ENCODE measurements at places on chromosomes 3 and 15.

DNA sequence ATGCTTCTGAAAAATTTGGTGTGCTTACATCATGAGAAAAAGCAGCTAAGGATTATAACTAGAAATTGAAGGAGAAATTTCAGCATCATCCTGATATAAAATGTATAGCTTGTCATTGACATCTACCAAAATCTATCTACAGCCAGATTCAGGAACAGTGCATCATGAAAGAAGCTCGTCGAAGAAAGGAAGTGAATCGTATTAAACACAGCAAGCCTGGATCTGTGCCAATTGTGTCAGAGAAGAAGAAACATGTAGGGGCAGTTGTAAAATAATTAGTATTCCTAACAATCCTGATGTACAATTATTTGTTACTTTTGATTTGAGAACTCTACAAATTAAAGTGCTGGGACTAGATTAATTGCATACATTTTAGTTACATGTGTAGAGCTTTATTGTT, 37.2 kb downstream of the AP4E1 start:
- no peak for DNase-seq

DNA sequence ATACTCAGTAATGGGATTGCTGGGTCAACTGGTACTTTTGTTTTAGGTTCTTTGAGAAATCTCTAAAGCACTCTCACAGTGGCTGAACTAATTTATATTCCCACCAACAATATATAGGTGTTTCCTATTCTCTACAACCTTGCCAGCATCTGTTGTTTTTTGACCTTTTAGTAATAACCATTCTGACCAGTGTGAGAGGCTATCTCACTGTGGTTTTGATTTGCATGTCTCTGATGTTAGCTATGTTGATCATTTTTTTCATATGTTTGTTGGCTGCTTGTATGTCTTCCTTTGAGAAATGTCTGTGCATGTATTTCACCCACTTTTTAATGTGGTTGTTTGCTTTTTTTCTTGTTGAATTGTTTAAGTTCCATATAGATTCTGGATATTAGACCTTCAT, 98.2 kb upstream of the DCBLD2 start:
- DNase-seq = no peak

DNA sequence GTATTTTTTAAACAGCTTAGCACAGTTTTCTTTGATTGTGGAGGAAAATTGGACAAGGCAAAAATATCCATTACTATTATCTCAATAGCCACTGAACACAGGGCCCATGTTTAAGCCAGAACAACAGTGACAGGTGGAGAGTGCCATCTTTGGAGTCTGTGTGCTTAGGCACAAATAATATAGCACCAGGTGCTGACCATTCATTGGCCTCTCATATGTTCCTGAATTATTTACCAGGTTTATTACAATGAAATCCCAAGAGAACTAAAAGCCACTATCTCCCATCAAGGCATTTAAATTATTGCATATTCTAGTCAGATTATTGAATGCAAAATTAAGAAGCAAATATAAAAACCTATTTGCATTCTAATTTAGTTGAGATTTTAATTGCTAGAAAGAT, 39.6 kb downstream of the GPR156 start:
- no peak for DNase-seq

DNA sequence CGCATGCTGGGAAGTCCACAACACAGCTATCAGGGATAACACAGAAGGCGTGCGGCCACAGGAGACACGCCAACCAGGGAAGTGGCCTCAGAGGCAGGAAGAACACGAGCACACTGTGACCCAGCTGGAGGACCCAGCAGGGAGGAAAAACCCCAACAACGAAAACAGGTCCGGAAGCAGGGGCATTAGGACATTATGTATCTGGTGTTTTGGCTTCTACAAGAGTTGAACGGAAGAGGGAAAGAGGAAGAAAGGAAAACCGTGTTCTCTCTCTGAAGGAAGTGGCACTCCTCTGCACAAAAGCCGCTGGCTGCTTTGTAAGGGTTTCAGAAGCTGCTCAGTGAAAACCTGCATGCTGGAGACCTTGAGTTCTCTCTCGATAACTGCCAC, 61.8 kb downstream of the HACD2 start:
- no peak for DNase-seq

- peak; percentile 62 for DNase-seq
Measured at GRCh38 chr3:188439080-188439479, 285.1 kb downstream of the LPP start.

GRCh38 chr3:154316974-154317767, 7.1 kb downstream of the DHX36 start:
- DNase-seq = no peak

GRCh38 chr3:64341296-64341695, 116.0 kb upstream of the PRICKLE2 start:
- no peak for DNase-seq

DNA sequence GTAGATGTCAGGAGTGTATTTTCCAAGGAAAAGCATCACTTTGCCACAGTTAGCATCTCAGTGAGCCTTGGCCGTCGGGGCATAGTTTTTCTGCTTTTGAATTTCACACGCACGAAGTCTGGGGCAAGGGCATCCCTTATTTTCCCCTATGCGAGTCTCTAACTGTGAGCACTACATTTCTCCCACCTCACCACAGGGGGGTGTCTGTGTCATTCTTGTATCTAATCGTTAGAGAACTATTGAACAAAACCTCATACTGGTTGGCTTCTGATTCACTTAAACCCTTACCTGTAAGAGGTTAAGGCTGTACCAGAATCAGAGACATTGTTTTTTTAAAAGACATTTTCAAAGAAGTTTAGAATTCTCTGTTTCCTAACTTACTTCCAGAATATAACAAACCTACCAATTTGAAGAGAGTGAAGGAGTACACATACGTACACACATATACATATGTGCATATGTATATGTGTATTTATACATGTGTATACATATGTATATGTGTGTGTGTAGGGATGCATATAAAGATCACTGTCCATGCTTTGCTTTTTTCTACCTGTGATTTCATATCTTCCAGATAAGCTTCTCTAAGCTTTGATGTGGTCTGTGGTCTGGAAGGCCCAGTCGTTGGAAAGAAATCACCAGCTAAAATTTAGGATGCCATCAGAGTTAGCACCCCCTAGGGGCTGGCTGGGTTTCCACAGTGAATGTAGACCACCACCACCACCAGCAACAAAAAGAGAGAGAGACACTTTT, 49.4 kb downstream of the MYZAP start:
- peak; percentile 6 for DNase-seq

DNA sequence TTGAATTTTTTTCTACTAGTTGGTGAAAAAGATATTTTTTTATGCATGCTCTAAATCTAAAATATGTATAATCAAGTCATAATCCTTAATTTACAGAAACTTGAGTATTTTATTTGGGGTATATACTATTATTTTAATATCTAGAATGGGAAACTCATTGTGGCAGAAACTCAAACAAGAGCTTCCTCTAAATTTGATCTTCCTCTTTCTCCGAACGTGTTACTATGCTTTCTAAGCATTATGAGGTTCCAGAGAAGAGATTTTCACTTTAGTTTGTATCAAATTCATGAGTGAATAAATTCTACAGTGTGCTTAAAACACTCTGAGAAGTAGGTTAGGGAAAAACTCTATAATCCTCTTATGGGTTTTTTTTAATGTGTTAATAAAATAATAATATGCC, 173.1 kb downstream of the POTEB3 start:
- DNase-seq = no peak

- DNase-seq = no peak
Measured at GRCh38 chr15:41634072-41634626, 26.1 kb upstream of the MGA start.

DNA sequence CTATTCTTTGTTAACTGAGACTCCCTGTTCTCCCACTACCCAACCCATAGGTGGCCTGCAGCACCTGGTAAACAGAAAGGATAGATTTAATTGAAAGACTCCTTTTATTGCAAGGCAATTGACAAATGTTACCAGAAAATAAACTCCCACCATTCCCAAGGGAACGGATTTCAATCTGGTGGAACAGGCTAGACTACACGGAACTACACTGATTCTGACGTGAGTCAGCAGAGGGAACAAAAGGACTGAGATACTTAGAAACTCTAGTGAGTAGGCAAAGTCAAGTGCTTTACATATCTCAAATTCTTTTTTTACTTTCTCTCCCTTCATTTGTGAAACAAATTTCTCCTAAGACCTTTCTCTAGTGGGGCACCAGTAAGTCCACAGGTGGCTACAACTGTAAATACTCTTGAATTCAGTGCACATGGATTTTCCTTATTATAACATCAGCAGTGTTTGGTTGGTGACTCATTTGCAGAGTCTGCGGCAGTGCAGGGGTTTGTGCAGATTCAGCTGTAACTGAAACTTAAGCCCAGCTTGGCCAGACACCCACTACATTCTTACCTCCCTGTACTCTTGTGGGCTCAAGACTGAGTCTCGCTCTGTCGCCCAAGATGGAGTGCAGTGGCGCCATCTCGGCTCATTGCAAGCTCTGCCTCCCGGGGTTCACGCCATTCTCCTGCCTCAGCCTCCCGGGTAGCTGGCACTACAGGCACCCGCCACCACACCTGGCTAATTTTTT, 34.3 kb upstream of the PLSCR2 start:
- DNase-seq = peak; percentile 36

GRCh38 chr15:48395521-48396011, 64.3 kb downstream of the DUT start:
- no peak for DNase-seq

DNA sequence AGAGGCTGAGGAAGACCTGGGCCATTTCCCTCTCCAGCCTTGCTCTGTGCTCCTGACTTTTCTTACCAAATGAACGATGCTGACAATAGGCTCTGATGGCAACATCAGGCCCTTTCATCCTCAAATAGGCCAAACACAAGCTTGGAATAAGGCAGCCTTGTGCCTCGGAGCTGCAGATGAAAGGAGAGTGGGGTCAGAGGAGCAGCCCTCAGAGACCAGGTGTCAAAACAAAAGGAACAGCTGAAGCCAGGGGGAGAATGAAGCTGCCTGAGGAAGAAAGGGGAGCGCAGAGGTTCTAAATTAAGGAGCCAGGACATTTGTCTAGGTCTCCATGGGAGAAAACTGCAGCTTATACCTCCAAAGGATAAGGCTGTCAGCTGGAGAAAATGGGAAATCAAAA, 5.1 kb downstream of the BFSP2 start:
- DNase-seq = no peak

GRCh38 chr3:44842376-44842775, 19.3 kb upstream of the TMEM42 start:
- no peak for DNase-seq

DNA sequence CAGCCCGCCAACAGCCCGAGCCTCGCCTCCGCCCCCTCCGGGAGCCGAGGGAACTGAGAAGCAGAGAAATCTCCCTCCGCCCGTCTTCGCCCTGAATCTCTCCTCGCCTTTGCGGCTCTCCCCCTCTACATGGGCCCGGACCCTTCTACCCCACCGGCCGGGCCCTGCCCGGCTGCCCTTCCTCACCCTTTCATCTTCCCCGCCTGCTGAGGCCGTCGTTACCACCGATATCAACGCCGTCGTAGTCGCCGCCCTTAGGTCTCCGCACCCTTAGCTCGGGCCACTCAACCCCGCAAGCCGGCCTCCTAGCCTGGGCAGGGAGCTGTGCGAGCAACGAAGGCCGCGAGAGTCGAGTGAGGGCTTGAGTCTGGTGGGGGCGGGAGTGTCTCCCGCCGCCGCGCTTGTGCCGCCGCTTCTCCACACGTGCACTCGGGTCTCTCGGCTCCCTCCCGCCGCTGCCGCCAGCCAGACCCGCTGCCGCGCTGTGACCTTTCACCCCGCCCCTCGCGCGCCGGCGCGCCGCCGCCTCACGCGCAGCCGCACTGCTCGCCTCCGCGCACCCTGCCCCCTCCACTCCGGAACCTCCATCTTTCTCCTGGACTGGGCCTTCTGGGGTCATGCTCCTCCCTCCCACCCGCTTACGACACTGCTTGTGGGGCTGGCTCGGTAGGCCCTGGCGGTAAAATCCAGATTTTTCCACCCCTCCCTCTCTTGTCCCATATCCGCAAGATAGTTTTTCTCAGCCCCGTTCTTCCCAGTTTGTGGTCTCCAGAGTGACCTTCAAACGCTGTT, at the start of gene NAA50:
Gene NAA50 (minus strand): TSS at position 494 of the 792 bp plus-strand sequence. CDS start 300 bp downstream, at position 194.
- peak; percentile 94 for DNase-seq

- peak; percentile 30 for DNase-seq
Measured at GRCh38 chr15:51888593-51889195, 59.2 kb downstream of the TMOD3 start.

- no peak for DNase-seq
Measured at GRCh38 chr3:175948041-175948440, 1088.9 kb downstream of the NAALADL2 start.

DNA sequence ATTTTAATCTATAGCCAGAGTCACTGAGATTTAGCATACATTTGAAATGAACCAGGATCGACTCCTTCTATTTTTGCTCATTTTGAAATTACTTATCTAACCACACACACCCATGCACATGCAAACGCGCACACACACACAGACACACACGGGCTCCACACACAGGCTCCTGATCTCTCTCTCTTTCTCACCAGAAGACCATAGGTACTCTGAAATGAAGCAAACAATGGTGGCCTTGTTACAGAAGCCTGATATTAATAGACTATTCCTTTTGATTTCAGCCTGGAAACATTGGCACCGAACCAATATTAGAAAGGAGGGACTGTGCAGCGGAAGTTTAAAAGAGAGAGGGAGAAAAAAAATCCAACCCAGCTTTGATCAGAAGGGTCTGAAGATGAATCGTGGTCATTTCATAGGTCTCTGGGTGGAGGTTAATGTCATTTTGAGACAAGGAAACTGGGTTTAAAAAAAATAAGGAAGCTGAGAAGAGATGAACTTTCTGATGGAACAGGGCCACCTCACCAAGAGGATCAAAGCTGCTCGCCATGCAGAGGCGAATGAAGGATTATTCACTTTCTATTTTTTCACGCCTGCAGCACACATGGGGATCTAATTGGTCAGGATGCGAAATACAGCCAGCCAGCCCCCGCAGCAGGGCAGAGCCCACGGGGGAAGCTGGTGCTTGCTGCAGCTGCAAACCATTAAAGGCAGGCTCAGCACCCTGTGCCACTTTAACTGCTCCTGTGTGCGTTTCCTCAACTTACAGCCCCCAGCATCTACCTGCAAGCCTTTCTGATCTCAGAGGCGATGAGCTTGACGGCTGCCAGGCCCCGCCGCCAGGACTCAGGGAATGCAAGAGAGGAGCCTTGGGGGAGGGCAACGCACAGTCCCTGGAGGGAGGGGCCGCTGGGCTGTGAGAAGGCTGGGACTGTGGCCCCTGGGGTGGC, 88.8 kb downstream of the HES1 start:
- DNase-seq = no peak

DNA sequence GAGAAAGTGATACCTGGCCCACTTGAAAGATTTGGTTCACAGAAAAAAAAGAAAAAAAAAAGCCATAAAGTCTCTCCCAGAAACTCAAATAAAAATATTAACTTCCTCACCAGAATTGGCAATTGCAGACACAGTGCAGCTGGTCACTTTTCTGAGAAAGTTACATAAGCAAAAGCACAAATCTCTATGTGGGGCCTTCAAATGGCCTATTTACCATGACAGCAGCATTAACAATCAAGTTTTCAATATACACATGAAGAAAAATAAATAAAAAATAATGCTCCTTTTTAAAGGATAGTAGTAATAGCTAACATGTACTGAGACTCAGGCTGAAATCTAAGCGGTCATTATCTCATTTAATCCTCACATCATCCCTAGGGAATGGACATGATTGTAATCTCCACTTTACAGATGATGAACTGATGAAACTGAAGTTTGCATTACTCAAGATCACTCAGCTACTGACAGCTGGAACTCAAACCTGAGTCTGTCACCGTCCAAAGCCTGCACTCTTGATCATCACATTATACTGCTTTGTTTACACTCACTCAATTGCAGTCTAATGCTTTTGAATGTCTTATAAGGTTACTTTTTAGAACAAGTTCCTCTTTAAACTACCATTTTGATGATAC, 3.3 kb downstream of the NPTN start:
- no peak for DNase-seq
